ENCODE measurements at places on chromosomes 6 and 20.
A peak's percentile ranks its signal among the peaks of the same experiment; 100 is the strongest.

GRCh38 chr6:150684714-150685459 lies 85.2 kb downstream of the PLEKHG1 start:
- DNase-seq: no peak

- DNase-seq: no peak
Observed at GRCh38 chr20:51577432-51578144, 35.1 kb upstream of the NFATC2 start.

- DNase-seq: no peak
Observed at GRCh38 chr6:140494321-140495108, 1120.1 kb upstream of the CITED2 start.

GRCh38 chr6:11122380-11122779 lies 10.9 kb upstream of the ERVFRD-1 start:
- DNase-seq: no peak

GRCh38 chr6:166202321-166202733 lies 34.7 kb upstream of the TBXT start:
- DNase-seq: no peak

- peak; percentile 54 for DNase-seq
Observed at GRCh38 chr6:89079511-89080234, 878 bp upstream of the PNRC1 start.

DNA sequence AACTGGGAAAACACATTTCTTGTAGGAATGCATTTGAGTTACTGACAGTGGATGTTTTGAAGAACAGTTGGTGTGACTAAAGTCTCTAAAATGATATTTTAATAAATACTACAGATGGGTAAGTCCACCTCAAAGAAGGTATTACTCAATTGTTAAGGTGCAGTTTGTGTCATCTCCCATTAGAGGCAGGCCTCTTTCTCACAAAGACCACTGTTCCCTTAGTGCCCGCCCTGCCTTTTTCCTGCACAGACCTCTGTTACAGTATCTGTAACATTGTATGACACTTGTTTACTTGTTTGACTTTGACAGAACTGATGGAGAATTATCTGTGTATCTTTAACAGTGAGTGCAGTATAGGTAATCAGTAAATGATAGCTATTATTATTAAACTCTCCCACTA lies 5.2 kb upstream of the CRIP3 start:
- DNase-seq: no peak

GRCh38 chr20:1287306-1287705 lies 21.2 kb downstream of the SNPH start:
- DNase-seq: no peak

- no peak for DNase-seq
Observed at GRCh38 chr20:13692802-13693736, 54.3 kb upstream of the TASP1 start.

GRCh38 chr6:7770111-7770510 lies 44.2 kb downstream of the BMP6 start:
- DNase-seq: no peak

DNA sequence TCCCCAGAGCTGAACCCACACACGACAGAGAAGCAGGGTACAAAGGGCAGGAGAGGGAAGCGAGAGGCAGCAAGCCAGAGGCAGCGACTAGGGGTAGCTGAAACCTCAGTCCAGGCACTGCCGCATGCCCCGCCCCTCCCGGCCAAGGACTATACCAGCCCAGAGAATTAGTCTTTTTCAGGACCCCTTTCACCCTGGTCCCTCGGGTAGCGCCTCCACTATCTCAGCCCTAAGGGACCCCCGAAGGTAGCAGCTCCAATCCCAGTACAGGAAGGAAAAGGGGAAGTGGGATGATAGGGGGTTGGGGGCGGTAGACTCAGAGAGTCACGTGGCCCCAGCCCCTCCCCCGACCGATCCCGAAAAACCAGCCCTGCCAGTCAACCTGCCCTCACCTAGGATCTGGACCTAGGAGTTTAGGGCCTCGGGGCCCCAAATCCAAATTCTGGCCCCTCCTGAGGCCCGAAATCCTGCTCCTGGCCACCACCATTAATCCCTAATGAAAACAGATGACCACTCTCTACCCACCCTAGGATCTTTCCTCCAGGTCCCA lies 1.3 kb downstream of the RGL2 start:
- DNase-seq: no peak

DNA sequence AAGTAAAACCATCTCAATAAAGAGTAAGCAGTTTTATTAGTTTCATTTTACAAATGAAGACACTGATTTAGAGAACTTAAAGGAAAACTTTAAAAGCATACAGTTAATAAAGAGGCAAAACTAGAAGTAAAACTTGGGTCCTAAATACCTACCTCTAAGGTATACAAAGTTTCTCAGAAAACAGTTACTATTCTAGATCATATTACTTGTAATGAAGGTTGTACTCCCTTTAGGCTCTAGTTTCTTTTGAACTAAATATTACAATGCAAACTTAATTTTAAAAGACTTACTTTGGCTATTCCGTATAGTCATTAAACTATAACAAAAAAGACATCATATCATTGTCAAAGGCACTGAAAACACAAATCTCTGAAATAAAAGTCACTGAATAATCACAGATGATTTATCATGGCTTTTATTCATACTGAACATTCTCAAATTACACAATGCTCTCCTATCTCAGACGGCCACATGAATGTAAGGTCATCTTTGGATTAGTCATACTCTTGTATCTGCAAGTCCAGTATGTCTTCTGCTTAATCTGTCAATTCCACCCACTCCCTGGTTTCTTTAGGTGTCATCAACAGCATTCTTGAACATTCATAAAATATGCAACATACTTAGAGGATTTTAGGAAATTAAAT lies 361.6 kb upstream of the RUNX2 start:
- no peak for DNase-seq

- DNase-seq: no peak
Observed at GRCh38 chr20:31780839-31781238, 38.3 kb upstream of the MYLK2 start.

GRCh38 chr6:41602422-41602743 lies 35.9 kb upstream of the MDFI start:
- no peak for DNase-seq

DNA sequence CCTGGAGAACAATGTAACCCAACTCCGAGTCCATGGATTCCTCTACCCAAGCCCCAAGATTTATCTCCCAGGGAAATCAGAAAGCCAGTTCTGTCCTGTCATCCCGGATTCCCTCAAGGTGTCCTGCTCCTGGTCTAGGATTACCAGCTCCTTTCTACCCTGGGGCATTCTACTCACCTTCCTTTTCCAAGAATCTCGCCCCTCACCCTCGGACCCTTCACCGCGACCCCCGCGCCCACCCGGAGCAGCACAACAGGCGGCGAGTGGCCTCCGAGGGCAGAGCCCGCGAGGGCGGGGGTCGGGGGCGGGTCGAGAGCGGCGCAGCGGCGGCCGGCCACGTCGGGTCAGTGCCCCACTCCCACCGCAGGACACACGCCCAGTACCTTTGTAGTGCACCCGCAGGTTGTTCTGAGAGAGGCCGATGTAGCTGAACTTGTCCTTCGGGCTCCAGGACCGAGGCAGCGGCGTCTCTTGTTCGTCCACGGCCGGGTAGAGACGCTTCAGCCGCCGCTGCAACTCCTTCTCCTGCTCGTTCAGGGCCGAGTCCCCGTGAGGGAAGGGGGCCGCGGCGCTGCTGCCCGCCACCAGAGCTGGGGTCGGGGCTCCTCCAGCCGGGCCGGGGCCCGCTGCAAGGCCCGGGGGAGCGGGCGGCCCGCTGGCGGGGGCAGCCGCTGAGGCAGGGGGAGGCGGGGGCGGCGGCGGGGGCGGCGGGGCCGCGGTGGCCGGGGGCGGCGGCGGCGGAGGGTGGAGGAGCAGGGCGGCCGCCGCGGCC lies 897 bp downstream of the RANBP9 start:
- DNase-seq: peak; percentile 51

DNA sequence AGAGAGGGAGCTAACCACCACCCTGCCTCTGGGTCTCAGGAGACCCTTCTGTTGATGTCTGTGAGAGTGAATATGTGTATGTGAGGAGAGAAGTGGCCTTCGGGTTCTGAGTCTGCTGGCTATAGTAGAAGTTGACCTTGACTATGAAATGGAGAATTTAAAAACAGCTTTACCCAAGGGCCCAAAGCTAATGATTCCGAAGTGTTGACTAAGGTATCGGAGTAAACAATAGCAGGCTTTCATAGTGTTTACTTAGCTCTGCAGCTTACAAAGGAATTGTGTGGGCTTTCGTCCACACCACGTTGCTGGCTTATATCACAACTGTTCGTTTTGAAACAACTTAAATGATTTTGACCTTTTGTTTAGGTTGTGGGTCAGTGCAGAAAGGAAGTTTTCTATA lies 126.5 kb upstream of the JAG1 start:
- DNase-seq: no peak

- no peak for DNase-seq
Observed at GRCh38 chr20:59752704-59753460, 148.5 kb downstream of the PHACTR3 start.

DNA sequence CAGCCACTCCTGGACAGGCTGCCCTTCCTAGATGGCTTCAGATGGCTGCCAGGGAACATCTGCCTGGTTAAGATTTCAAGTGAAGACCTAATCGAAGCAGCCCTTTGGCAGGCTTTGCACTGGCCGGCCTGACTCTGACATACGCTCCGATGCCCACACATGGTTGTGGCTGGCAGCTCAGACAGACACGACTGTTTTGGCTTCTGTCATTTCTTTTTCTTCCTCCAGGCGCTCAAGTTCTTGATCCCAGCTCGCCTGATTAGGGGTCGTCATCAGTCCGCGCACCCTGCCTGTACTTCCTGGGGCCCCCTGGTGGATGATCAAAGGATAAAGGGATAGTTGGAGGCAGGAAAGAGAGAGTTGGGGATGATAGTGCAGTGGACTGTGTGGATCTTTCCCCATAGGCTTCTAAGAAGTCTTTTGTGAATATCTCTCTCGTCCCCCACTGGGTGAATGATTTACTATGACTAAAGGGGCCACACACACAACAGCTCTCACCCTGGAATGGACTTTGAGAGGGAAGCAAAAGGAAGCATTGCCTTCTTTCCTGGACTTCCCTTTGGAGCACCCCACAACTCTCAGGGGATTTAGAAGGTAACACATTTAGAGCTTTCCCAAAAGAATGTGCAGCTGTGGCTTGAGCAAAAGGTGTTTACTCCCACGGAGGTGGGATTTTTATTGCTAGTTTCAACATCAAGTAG lies 21.4 kb upstream of the TRAM2 start:
- DNase-seq: peak; percentile 21

GRCh38 chr6:100163035-100163434 lies 169.0 kb upstream of the MCHR2 start:
- DNase-seq: no peak

GRCh38 chr20:10672624-10673127 lies 1.1 kb downstream of the JAG1 start:
- peak; percentile 68 for DNase-seq

GRCh38 chr6:161943561-161943960 lies 669.7 kb upstream of the AGPAT4 start:
- DNase-seq: no peak

DNA sequence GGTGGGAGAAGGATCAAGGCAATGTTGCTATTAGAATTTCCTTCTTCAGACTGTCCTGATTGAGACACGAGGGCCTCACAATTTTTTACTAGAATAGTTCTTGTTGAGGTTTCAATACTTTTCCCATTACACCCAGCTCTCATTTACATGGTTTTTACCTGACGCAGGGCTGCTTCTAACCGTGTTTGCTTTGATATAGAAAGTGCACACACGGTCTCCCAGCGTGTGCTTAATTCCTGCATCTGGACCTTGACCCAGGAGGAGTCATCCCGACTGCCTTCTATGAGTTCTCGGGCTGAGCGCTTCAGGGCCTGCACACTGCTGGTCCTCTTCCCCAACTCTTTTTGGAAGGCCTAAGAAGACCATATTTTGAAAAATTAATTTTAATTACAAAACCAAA lies 160.2 kb downstream of the DST start:
- no peak for DNase-seq

Measured in activated T-cell treated with anti-CD3 and anti-CD28 coated beads, Interleukin-2, amount 50 U/mL, for 72 hours (primary cell).